Cortex of kidney (tissue), 1 donor: ENCODE measurements at places on chromosomes 5 and 9.

DNA sequence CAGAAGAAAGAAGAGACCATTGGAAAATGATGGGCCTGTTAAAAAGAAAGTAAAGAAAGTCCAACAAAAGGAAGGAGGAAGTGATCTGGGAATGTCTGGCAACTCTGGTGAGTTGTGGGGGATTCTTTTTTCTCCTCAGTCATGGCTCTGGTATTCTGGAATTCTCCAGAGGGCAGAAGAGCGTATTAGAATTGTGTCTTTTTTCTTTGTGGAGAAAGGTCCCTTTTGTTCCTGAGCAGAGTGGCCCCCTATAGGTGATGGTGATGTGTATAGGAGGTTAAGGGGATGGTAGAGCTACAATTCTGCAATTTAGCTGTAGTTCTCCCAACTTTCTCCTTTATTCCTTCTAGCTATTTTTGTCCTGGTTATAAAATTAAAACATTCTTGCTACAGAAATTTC is 1.6 kb upstream of the DHFR start:
- DNase-seq = no peak

GRCh38 chr9:115050002-115050490 is 67.9 kb downstream of the TNC start:
- no peak for DNase-seq

DNA sequence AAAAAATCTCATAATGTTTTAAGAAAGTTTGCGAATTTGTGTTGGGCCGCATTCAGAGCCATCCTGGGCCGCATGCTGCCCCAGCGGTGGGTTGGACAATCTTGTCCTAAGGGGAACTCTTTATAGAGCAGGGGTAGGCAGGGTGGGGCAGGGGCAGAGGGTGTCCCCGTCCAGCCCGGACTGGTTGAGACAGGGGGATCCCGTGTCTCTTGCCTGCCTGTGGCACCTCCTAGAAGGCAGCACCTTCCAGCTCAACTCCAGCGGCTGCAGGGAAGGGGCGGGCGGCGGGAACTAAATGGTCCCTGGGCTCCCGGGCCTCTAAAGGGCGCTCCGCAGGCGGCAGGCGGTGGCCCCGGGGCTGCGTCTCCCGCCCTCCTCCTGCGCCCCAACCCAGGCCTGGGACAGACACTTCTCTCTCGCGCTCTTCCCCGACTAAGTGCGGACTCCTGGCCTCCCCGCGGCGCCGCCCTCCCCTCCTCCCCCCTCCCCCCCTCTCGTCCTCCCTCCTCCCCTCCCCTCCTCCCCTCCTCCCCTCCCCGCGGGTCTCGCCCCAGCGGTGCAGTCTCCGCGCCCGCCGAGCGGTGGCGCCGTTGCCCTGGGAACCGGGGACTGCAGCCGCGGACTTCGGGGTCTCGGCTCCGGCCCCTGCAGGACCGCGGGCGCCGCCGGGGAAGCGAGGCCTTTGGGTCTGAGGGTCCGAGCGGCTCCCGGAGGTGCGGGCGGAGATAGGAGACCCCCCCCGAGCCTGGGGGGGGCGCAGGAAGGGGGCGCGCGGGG is 132.6 kb downstream of the MRPL36 start:
- no peak for DNase-seq

GRCh38 chr5:6556089-6556801 is 76.6 kb downstream of the NSUN2 start:
- no peak for DNase-seq

DNA sequence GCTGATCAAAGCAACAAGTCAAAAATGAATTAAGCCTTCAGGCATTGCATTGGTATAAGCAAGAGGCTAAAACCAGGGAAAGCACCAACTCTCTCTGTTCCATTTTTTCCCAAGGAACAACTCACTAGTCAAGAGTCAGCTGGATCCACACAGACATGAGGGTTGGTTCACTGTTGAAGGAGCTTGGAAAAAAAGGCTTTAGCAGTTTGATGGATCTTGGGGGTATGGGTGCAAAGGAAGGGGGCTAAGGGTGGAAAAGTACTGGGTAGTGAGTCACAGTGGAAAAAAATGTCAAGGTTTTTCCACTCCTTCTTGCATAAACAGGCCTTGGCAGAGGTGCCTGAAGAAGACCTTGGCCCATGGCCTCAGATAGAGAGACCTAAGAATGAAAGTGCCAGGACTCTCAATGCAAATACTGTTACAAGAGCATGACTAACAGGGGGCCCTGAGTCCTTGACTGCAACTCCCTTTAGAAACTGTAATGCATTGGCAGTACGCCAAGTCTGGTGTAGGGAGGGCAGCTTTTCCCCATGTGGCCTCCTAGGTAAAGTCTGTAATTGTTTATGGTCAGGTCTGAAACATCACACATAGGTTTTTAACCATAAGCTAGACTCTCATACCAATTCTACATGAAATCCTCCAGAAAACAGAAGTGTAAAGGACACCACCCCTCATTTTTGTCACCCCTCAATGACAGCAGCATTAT is 23.7 kb downstream of the ACTL7A start:
- no peak for DNase-seq

DNA sequence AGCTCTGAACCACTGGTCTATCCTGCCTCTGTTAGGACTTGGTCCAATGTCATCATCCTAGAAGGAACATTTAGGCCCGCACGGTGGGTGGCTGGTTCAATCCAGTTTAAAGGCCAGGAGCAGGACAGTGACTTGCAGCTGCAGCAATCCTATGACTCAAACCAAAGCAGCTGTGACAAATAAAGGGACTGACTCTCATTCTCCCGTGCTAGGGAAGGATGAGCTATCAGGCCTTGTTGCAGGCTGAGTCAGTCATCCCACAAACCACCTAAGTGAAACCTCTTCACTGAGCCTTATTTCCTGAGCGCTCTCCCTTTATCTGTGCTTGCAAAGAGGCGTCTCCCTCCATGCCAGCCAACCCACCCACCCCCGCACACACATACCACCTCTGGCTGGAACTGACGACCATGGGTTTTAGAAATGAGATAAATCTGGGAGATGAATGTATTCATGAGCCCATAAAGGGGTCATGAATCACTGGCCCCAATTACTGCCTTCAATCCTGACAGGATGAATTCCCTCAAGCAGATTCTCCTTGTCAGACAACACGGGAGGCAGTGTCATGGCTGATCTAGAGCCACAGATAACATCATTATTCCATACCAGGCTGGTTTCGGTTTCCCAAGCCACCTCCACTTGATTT is 93.4 kb downstream of the KCNIP1 start:
- no peak for DNase-seq
